ENCODE measurements at places on chromosomes 3 and 15. TPM values are rescaled to one million over a fixed set of nuclear protein-coding genes. Genes with fewer than 3 reads are reported as not detected.

GOLGA6L10 gene
- total RNA-seq: 0.12 TPM

PCLAF gene
- 7.5 TPM for total RNA-seq

SPINK8 gene
- total RNA-seq: not detected

OSTN gene
- total RNA-seq: not detected

TTLL13 gene
- 0.21 TPM for total RNA-seq

CHRNA3 gene
- total RNA-seq: 2.9 TPM

SLC24A5 gene
- total RNA-seq: not detected

ARGFX gene
- not detected for total RNA-seq

CPA3 gene
- not detected for total RNA-seq

EPHA6 gene
- total RNA-seq: 0.15 TPM

THSD4 gene
- total RNA-seq: 6.2 TPM

PCSK6 gene
- total RNA-seq: 6.6 TPM

UQCRC1 gene
- total RNA-seq: 620 TPM

- H3K27me3 ChIP-seq: no peaks in the 10 kb centered on the region
- no peak for DNase-seq
- no peak overlapping the region for H3K4me3 ChIP-seq
- no peak overlapping the region for H3K27ac ChIP-seq
- H3K36me3 ChIP-seq: no peaks in the 10 kb centered on the region
These were observed 17.3 kb upstream of the TRPC1 start for GRCh38 chr3:142706321-142707127.

GRCh38 chr3:45841420-45841756 lies 531 bp downstream of the LZTFL1 start:
- peaks cover 40% of the 10 kb centered on the region for H3K4me1 ChIP-seq
- H3K36me3 ChIP-seq: no peaks in the 10 kb centered on the region
- peak; percentile 26 for DNase-seq
- H3K4me3 ChIP-seq: peak overlapping the region; percentile 97
- H3K27ac ChIP-seq: peak overlapping the region; percentile 91
- no peaks in the 10 kb centered on the region for H3K27me3 ChIP-seq

DNA sequence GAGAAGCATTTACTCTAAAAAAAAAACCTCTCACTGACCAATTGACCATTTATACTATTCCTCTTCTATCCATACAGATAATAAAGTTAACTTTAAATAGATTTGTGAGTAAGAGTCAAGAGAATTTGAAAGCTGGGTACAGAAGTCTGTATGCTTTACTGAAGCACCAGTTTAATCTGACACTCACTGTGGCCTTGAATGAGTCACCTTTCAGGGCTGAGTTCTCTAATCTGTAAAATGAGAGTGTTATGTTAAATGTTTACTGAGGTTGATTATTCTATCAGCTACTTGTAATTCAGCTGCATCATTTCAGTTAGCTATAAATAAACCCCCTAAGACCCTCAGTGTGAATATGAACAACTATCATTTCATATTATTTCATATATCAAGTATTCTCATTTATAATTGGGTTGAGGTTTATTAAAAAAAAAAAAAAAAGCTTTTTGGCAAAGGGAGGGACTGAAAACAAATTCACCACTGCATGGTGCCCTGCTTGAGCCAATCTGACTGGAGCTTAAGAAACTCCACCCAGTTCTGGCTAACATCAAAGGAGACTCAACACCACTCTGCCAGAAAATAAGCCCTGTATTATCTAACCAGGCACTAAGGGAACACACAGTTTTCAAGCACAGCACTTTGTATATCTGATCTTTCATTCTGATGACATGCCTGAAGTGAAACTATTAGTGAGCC lies 2.8 kb downstream of the MAP4 start:
- no peaks in the 10 kb centered on the region for H3K36me3 ChIP-seq
- no peaks in the 10 kb centered on the region for H3K27me3 ChIP-seq
- H3K4me1 ChIP-seq: peaks cover 48% of the 10 kb centered on the region
- no peak overlapping the region for H3K4me3 ChIP-seq

DNA sequence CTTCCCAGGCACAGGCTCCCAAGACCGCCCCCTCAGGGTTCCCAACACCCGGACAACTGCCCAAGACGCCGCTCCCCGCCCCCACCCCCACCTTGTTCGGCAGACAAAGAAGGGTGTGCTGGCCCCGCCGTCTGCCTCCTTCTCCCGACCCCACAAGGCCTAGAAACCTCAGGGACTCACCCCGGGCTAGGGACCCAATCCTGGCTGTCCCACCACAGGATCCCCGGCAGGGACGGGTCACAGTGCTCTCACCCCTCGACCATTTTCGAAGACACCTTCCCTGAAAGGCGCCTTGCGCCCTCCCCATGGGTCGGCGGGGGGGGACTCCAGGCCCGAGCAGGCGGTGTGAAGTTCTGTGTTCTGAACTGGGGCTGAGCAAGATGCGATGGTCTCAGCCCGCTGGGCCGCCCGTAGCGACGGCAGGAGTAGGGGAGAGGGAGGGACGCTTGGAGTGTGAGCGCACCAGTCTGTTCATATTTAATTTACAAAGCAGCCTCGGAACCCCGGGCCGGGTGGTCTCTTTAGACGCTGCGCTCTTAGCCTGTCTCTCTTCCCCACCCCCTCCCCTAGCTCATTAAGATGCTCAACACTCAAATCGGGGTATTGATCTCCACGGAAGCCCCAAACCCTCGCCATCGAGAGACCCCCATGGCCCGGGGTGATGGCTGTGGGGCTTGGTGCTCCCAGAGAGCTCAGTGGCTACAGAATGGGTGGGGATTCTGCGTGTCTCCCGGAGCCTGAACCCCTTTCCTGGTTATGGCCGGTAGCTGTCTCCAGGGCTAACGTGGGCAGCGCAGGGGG lies 1.4 kb upstream of the ISLR2 start:
- peaks cover 6% of the 10 kb centered on the region for H3K4me1 ChIP-seq
- peaks cover 88% of the 10 kb centered on the region for H3K27me3 ChIP-seq
- no peak overlapping the region for H3K4me3 ChIP-seq
- H3K27ac ChIP-seq: no peak overlapping the region
- no peaks in the 10 kb centered on the region for H3K36me3 ChIP-seq
- DNase-seq: no peak

DNA sequence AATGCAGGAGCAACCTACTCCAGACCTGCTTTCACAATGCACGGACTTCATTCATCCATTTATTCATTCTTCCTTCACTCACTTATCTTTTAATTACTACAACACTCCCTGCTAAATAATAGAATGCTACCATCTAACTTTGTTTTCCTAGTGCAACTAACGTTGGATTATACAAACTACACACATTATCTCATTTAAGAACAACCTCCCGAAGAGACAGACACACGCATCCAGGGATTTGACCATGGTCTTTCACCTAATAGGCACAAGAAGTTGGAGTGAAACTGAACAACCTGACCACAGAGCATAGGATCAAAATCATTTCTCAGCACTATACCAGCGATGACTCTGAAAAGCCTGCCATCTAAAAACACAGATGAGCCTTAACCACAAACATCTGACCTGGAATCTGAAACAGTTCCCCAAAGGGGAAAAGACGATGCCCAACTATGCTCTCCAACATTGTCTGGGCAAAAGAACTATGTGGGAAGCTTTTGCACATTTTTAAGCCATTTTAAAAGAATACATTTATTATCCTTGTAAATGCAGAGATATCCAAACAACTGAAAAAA lies 21.0 kb downstream of the ZNF385D start:
- peaks cover 21% of the 10 kb centered on the region for H3K4me1 ChIP-seq
- no peak overlapping the region for H3K4me3 ChIP-seq

DNA sequence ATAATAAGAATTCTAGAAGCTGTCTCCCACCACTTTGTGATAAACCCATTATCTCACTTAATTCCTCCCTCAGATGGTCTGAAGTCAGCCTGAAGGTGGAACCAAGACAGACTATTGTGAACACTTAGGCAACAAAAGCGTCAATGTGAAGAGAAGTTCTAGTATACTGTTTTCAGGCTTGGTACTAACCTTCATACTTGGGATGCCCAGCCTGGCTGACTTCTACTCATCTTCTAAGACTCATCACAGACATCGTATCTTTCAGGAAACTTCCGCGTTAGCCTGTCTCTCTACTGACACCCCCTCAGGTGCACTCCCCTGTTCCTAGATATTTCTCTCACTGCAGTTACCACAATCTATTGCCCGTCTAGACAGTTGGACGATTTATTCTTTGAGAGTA lies 201.2 kb downstream of the SATB1 start:
- H3K36me3 ChIP-seq: no peaks in the 10 kb centered on the region
- DNase-seq: no peak
- H3K27ac ChIP-seq: no peak overlapping the region
- peaks cover 6% of the 10 kb centered on the region for H3K4me1 ChIP-seq
- no peak overlapping the region for H3K4me3 ChIP-seq

GRCh38 chr15:90407871-90408317 lies 19.9 kb downstream of the IQGAP1 start:
- no peaks in the 10 kb centered on the region for H3K27me3 ChIP-seq
- H3K4me1 ChIP-seq: peaks cover 11% of the 10 kb centered on the region
- no peak overlapping the region for H3K4me3 ChIP-seq
- no peaks in the 10 kb centered on the region for H3K36me3 ChIP-seq
- no peak overlapping the region for H3K27ac ChIP-seq
- DNase-seq: no peak

DNA sequence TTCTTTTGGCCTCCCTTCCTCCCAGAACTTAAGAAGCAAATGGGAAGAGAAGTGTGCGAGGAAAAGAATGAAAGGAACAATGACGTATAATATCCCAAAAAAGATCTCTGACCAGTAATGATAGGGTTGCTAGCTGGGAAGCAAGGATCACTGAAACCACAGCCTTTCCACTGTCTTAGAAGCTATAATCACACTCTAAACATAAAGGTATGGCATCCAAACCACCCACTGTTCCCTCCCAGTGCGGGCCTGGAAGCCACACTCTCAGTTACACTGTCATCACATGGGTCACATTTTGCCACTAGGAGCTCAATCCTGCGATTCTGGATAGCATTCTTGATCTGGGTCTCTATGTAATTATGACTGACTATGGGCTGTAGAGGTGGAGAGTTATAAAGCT lies 131.6 kb upstream of the HACD2 start:
- peaks cover 44% of the 10 kb centered on the region for H3K27me3 ChIP-seq
- no peaks in the 10 kb centered on the region for H3K36me3 ChIP-seq
- H3K4me3 ChIP-seq: no peak overlapping the region
- no peak overlapping the region for H3K27ac ChIP-seq

DNA sequence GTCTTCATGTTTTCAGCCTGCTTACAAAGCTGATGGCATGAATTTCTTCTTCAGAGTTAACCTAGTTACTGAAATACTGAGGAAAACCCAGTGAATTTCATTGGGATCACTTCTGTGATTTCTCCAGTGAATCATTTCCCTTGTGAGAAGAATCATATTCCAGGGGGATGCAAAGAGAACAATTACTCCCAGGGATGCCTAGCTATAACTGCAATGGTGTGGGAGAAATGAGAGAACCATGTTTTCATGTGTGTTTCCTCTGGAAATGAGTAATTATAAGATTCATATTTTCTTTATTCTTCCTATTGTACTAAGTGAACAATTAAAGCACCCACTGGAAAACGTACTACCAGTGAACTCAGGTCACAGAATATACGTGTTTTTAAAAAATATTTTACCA lies 485.4 kb downstream of the GRM7 start:
- H3K4me1 ChIP-seq: no peaks in the 10 kb centered on the region
- no peaks in the 10 kb centered on the region for H3K36me3 ChIP-seq
- H3K27me3 ChIP-seq: no peaks in the 10 kb centered on the region
- no peak for DNase-seq

DNA sequence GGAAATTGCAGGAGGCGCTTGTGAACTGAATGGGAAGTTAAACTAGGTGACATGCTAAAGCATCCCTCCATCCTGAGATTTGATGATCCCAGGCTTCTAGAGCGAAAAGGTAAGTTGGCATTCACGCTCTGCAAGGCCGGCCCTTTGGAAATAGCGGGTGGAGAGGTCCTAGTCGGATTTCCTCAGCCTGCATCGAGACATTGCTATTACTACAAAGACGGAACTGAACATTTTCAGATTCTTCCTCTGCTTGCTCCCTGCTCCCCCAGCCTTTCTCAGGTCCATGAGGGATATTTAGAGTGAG lies 77.7 kb downstream of the DGKG start:
- H3K4me1 ChIP-seq: peaks cover 4% of the 10 kb centered on the region
- no peaks in the 10 kb centered on the region for H3K36me3 ChIP-seq
- no peak for DNase-seq
- H3K27ac ChIP-seq: no peak overlapping the region
- H3K27me3 ChIP-seq: no peaks in the 10 kb centered on the region
- H3K4me3 ChIP-seq: no peak overlapping the region

- no peaks in the 10 kb centered on the region for H3K4me1 ChIP-seq
- H3K27ac ChIP-seq: no peak overlapping the region
- no peaks in the 10 kb centered on the region for H3K36me3 ChIP-seq
- peak; percentile 76 for DNase-seq
- H3K4me3 ChIP-seq: no peak overlapping the region
- H3K27me3 ChIP-seq: no peaks in the 10 kb centered on the region
These were observed 217.0 kb downstream of the ZNF621 start for GRCh38 chr3:40741729-40742128.

DNA sequence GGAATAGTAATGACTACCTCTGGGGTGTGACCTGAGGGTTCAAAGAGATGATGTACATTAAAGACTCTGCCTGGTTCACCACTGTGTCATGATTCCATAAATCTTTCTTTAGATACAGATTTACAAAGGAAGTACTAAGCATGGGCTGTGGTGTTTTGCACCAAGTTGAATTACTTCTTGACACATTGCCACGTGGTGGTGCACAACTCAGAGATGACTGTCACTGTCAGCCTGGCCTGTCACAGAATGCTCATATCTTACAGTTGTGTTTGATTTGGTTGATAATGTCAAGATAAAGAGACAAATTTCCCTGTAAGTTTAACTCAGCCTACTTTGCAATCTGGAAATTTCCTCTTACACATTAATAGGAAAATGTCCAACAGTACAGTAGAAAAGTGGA lies 3.2 kb downstream of the CTDSPL start:
- no peak for DNase-seq
- no peaks in the 10 kb centered on the region for H3K27me3 ChIP-seq
- H3K4me1 ChIP-seq: no peaks in the 10 kb centered on the region
- no peak overlapping the region for H3K4me3 ChIP-seq
- no peak overlapping the region for H3K27ac ChIP-seq

DNA sequence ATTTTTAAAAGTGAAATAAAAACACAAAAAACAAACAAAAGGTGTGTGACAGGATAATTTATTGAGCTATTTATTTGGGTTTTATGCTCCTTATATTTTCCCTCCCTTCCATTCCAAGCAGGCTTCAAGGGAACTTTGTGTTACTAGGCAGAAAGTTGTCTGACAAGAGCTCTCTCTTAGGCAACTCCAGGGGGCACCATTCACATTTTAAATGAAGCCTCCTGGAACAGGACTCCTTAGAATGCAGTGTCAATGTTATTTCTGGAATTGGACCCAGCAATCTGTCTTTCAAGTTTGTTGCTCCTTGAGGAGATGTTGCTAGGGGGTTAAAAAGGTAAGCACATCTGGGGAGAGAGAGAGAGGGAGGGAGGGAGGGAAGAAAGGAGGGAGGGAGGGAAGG lies 5.4 kb upstream of the RFX7 start:
- no peaks in the 10 kb centered on the region for H3K36me3 ChIP-seq
- peak; percentile 80 for DNase-seq
- H3K27me3 ChIP-seq: no peaks in the 10 kb centered on the region
- no peak overlapping the region for H3K27ac ChIP-seq
- peaks cover 34% of the 10 kb centered on the region for H3K4me1 ChIP-seq

GRCh38 chr3:59850417-59850816 lies 800.6 kb upstream of the CFAP20DC start:
- no peak overlapping the region for H3K4me3 ChIP-seq
- no peaks in the 10 kb centered on the region for H3K4me1 ChIP-seq
- no peaks in the 10 kb centered on the region for H3K27me3 ChIP-seq
- no peak for DNase-seq
- no peak overlapping the region for H3K27ac ChIP-seq

Data from cardiac muscle cell (in vitro differentiated cells and primary cell).